Left colon (tissue), 2 donors: ENCODE measurements at places on chromosomes 5 and 9. TPM values are rescaled to one million over a fixed set of nuclear protein-coding genes. Genes with fewer than 3 reads are reported as not detected.

The ROR2 gene
- total RNA-seq = 8.3 TPM

- DNase-seq = no peak
These were observed 1019.0 kb downstream of the NR2F1-AS1 start for GRCh38 chr5:92562065-92562464.

The SLC34A3 gene
- total RNA-seq = not detected

DNA sequence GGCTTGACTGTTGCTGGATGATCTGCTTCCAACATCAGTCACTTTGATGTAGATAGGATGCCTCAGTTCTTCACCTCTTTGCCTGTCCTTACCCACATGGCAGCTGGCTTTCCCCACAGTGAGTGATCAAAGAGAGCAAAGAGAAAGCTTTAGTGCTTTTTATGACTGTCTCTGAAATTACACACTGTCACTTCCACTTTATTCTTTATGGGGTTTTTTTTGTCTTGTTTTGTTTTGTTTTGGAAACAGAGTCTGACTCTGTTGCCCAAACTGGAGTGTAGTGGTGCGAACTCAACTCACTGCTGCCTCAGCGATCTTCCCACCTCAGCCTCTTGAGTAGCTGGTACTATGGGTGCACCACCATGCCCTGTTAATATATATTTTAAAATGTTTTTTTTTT, 32.4 kb upstream of the C5orf24 start:
- no peak for DNase-seq

DNA sequence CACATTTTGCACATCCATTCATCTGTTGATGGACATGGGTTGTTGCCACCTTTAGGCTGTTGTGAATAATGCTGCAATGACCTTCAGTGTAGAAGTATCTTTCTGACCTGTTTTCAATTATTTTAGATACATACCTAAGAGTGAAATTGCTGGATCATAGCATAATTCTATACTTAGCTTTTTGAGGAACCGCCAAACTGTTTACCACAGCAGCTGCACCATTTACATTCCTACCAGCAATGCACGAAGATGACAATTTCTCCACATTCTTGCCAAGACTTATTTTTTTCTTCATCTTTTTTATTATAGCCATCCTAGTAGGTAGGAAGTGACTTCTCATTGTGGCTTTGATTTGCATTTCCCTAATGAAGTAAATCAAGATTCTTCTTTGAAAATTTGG, 36.5 kb upstream of the ASTN2 start:
- DNase-seq = no peak

DNA sequence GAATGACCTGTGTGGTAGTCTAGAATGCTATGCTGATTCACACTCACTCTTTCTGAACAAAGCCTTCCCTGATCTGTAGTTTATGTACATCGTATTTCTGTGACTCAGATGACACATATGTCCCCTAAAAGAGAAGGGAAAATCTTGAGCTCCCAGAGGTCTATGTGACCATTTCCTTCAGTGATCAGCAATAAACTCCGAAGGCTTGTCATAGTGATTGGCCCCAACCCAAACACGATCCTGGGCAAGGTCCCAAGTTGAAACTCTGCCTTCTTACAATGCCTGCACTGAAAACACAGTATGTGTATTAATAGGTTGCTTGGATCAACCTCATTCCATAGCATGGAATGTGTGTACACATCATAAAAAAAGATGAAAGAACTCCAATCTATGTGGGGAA, 685.8 kb downstream of the MAT2B start:
- peak; percentile 48 for DNase-seq

GRCh38 chr5:38697013-38697412, 140.6 kb upstream of the LIFR start:
- no peak for DNase-seq

The LPAR1 gene
- 25.7 TPM for total RNA-seq

The C9orf78 gene
- total RNA-seq = 34.6 TPM

GRCh38 chr9:136970361-136970760, 6.9 kb upstream of the PTGDS start:
- no peak for DNase-seq

- DNase-seq = no peak
These were observed 56.7 kb downstream of the TLE1 start for GRCh38 chr9:81632599-81632998.

The ADAMTS6 gene
- 0.46 TPM for total RNA-seq

DNA sequence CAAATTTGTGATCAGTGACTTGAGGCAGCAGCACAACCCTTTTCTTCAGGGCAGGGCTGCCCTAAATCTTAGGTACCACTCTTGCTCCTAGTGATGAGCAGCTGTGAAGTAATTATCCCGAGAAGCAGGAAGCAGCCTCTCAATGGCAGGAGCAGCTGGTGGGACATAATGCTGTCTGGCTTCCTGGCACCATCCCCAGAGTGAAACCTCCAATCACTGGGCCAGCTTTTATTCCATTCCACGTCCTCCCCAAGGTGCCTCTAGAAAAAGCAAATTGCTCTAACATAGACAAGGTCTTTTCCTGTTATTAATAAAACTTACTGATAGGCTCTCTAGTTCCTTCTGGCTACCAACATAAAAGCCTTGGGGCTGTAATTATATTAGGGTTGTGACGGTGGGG, 154.0 kb downstream of the FRMD3 start:
- DNase-seq = no peak

The PCDHB13 gene
- 1.3 TPM for total RNA-seq

The TRPM6 gene
- 88.4 TPM for total RNA-seq

The SET gene
- 153 TPM for total RNA-seq

GRCh38 chr5:9864791-9865190, 234.6 kb upstream of the TAS2R1 start:
- no peak for DNase-seq

The ORM1 gene
- not detected for total RNA-seq

- no peak for DNase-seq
These were observed 142.4 kb downstream of the ST8SIA4 start for GRCh38 chr5:100760688-100761087.

The ARHGEF39 gene
- total RNA-seq = 5.2 TPM

GRCh38 chr5:42570966-42571960, 148.0 kb downstream of the GHR start:
- DNase-seq = no peak

DNA sequence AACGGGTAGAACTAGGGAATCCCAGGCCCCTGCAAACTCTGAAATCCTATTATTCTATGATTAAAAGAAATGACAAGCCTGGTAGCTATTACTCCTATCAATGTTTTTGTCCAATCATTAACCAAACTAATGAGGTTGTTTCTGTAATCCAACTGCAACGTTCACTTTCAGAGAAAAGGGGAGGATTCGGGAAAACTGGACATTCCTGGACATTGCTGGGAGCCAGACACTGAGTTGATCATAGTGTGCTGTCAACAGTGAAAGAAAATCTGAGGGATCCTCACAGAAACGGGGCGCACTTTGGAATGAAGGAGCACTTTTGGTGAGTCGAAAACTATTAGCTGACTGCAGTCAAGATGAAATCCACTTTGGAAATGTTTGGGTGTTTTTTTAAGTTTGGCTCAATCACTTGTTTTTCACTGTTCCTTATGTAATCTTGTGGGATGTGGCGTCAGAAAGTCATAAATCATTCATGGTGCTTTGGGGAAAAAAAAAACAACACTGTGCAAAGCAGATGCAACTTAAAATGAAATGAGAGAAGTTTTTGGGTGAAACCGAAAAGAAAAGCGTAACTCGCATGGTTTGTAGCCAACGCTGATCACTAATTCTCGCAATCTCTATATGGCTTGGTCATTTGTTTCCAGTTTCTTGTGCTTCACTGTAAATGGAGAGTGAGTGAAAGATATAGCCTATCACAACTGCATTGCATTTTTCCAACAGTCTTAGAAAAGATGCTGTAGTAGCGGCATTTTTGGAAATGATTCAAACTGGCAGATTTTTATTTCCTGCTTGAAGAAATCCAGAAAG, 51.2 kb upstream of the ADRA1B start:
- no peak for DNase-seq

- no peak for DNase-seq
These were observed 416.6 kb downstream of the ARHGEF28 start for GRCh38 chr5:74042559-74042958.

DNA sequence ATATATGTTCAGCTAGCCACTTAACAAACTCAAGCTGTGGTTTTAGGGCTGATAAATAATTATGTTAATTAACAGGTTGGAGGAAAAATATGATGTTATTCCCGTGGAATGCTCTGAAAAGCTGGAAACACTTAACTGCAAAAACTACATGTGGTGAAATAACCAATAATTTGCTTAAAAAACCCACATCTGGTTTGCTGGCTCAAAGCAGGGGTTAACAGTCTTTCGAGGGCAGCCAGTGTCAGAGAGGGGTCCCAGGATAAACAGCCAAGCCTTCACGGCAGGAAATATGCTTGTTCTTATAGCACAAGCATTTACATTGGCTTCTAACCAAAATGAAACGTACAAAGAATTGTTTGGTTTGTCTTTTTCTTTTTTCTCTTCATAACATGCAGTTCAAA, 254.0 kb upstream of the GAS1 start:
- DNase-seq = no peak

- DNase-seq = no peak
These were observed 127.1 kb downstream of the MYO10 start for GRCh38 chr5:16809010-16809394.

- DNase-seq = no peak
These were observed 242.0 kb upstream of the CDH18 start for GRCh38 chr5:20230010-20230409.

The ZNF782 gene
- 4.5 TPM for total RNA-seq

GRCh38 chr9:20407013-20407412, 215.3 kb downstream of the MLLT3 start:
- DNase-seq = no peak

- peak; percentile 92 for DNase-seq
These were observed 51.2 kb upstream of the SEMA4D start for GRCh38 chr9:89549031-89549644.

DNA sequence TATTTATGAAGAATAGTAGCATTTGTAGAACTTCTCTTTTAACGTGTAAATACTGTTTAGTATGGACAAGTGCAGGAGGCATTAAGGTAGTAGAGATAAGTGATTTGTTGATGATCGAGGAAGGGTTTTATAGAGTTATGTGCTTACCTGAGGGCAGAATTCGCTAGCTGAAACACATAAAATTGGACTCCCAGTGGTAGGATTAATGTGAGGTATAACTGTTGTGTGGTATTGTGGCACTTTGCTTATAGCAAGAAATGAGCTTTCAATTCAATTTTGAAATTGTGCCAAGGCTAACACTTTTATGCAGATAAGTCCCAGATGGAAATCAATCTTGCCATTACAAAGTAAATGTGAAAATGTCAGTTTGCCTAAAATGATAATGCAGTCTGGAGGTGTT, 1.2 kb downstream of the AP3S1 start:
- DNase-seq = no peak

The CCIN gene
- not detected for total RNA-seq

DNA sequence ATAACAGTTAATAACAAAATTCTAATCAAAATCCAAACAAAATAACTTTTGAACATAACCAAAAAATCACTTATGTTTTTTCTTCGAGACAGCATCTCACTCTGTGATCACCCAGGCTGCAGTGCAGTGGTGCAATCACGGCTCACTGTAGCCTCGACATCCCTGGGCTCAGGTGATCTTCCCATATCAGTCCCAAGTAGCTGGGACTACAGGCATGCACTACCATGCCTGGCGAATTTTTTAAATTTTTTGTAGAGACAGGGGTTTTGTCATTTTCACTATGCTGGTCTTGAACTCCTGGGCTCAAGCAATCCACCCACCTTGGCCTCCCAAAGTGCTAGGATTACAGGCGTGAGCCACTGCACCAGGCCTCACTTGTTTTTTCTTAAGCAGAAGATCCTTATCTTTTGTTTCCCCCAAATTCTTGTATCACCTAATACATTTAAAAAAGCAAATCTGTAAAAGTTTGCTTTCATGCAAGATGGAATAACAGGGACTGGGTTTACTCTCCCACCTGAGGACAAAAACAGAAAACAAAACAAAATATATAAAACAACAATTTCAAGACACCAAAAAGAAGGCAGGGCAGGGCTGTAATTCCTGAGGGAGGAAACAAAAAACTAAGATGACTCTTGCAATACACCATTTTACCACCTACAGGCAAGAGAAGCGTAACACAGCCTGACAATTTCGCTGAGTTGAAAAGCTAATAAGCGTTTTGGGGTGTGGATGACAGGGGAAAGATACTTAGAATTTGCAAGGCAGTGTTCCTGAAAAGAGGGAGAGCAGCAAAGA, 71.4 kb downstream of the RAPGEF6 start:
- no peak for DNase-seq

The SH3RF2 gene
- 62.9 TPM for total RNA-seq

GRCh38 chr9:135222881-135223760, 135.7 kb downstream of the OLFM1 start:
- DNase-seq = no peak

- DNase-seq = peak; percentile 7
These were observed 5.8 kb downstream of the POU4F3 start for GRCh38 chr5:146344155-146345118.

- no peak for DNase-seq
These were observed 35.7 kb downstream of the LHX2 start for GRCh38 chr9:124047251-124047672.

The EIF4E1B gene
- total RNA-seq = not detected

GRCh38 chr9:124914753-124915405, 26.0 kb downstream of the GOLGA1 start:
- no peak for DNase-seq

DNA sequence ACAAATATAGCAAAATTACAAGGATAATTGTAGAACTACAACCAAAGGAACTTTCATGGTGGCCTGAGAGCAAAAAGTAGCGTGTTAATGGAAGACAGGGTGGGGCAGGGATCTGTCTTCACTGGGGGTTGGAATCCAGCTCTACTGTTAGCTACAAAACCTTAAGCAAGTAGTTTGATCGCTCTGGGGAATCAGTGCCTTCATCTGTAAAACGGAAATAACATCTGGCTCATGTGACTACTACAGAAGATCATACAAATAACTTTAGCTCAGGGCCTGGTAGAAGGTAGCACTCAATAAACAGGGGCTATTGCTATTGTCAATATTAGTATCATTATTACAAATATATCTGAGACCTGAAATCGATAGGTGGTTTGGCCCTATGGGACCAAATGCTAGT, 40.4 kb downstream of the ZNF608 start:
- DNase-seq = no peak

- no peak for DNase-seq
These were observed 25.8 kb upstream of the HMCN2 start for GRCh38 chr9:130239741-130240241.

- DNase-seq = no peak
These were observed 36.3 kb upstream of the CDKN2AIPNL start for GRCh38 chr5:134447815-134448520.

GRCh38 chr5:142795251-142795650, 25.1 kb downstream of the ARHGAP26 start:
- no peak for DNase-seq
